ENCODE measurements at places on chromosomes 1 and 21. TPM values are rescaled to one million over a fixed set of nuclear protein-coding genes. Genes with fewer than 3 reads are reported as not detected.
A peak's percentile ranks its signal among the peaks of the same experiment; 100 is the strongest.

Gene S100A7
- total RNA-seq: not detected

Gene SERPINC1
- total RNA-seq: 0.29 TPM

Gene FAM43B
- 1.1 TPM for total RNA-seq

- no peaks in the 10 kb centered on the region for H3K36me3 ChIP-seq
- H3K4me1 ChIP-seq: no peaks in the 10 kb centered on the region
- H3K4me3 ChIP-seq: no peak overlapping the region
- no peak for DNase-seq
- no peaks in the 10 kb centered on the region for H3K27me3 ChIP-seq
- no peak overlapping the region for H3K27ac ChIP-seq
Observed at GRCh38 chr1:203898458-203899352, 37.3 kb downstream of the SNRPE start.

DNA sequence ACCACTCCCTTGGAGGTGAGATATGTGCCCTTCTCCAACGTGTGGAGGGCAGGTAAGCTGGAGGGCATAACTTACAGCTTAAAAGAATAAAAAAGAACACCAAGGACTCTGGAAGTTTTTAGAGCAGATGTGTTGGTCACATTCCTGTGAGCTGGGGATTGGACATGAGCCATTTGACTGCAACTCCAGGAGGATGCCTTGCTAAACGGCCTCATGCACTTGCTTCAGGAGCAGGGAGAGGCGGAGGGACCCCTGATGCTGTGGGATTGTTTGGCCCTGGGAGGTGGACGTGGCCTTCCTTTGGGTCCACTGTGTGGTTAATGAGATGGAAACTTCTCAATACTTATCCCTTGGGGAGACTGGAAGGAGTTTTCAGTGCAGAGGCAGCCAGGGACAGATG, 185.6 kb downstream of the RHOU start:
- no peak for DNase-seq
- no peak overlapping the region for H3K4me3 ChIP-seq
- H3K4me1 ChIP-seq: no peaks in the 10 kb centered on the region
- H3K36me3 ChIP-seq: no peaks in the 10 kb centered on the region
- H3K27ac ChIP-seq: no peak overlapping the region

DNA sequence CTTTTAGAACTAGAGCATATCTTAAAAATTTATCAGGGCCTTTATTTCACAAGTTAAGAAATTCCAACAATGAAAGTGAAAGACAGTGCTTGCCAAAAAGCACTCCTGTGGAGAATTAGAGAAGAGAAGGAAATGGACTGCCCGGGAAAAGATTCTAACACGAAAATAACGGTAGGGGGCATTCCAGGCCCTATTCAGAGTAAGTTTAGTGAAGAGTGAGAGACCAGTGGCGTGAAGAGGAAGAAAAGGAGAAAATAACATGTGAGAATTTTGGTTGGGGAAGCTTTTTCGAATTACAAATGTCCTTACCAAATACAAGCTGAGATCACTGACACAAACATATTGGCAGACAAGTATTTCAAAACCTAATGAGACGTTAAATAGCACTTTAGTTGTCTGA, 38.4 kb upstream of the RBM34 start:
- no peak overlapping the region for H3K4me3 ChIP-seq
- H3K4me1 ChIP-seq: no peaks in the 10 kb centered on the region
- H3K27me3 ChIP-seq: no peaks in the 10 kb centered on the region
- no peak for DNase-seq
- H3K36me3 ChIP-seq: peaks cover 33% of the 10 kb centered on the region
- H3K27ac ChIP-seq: no peak overlapping the region

DNA sequence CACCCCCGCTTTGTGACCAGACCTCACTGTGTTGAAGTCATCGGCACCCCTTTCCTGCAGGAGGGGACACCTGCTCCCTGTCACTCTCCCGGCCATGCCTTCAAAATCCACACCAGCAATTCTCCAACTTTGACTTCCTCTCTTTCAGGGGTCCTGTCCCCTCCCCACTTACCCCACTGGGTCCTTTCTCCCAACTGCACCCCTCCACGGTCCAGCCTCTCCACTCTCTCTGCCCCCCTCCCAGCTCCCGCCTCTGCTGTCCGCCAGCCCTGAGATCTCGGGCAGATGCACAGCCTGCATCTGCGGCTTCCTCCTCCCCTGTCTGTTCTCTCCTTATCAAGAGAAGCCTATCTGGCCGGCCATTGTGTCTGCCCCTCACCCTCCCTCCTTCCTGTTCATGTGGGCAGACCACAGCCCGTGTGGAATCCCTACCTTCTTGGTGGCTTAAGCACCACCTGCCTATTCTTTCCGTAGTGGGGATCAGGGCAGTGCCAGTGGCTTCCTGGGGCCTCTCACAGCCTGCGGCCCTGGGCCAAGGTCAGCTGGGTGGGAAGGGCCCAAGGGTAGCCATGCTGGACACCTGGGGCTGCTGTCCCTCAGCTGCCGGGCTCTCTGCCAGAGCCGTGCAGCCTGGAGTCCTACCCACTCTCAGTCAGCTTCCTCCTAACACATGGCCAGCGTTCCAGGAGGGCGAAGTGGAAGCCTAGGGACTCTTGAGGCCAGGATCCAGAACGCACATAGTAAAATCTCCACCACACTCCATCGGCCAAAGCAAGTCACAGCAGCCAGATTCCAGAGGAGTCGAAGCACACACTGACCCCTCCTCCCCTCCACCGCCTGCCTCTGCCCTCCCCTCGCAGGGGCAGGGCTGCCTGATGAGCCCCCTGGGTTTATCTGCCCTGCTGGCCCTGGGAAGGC, 5.1 kb upstream of the HES4 start:
- no peak overlapping the region for H3K4me3 ChIP-seq
- peaks cover 62% of the 10 kb centered on the region for H3K27me3 ChIP-seq
- no peak overlapping the region for H3K27ac ChIP-seq
- no peaks in the 10 kb centered on the region for H3K36me3 ChIP-seq
- DNase-seq: peak; percentile 46
- peaks cover 12% of the 10 kb centered on the region for H3K4me1 ChIP-seq

DNA sequence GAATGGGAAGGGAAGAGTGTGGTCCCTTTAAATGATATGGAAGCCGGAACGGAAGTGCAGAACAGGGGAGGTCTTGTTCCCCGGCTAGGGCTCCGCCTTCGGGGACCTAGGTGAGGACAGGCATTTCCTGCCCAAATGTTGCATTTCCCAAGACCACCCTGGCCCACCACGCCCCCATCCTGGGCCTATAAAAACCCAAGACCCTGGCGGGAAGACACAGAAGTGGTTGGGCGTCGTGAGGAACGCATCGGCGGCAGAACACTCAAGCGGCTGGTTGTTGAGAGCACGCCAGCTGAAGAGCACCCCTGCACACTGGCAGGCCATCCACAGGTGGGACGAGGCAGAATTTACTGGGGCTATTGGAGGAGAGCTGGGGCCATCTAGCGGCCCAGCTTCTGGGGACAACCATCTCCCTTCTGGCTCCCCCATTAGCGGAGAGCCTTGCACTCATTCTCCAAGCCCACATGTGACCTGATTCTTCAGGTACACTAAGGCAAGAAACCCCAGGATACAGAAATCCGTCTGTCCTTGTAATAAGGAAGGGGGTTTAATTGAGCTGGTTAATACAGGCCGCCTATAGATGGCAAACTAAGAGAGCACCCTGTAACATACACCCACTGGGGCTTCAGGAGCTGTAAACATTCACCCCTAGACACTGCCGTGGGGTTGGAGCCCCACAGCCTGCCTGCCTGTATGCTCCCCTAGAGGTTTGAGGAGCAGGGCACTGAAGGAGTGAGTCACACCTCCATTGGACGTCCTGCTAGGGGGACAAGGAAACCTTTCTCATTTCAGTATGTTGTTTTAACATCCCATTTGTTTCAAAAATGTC, 1327.9 kb downstream of the BRINP3 start:
- DNase-seq: peak; percentile 70
- H3K4me1 ChIP-seq: no peaks in the 10 kb centered on the region
- no peak overlapping the region for H3K4me3 ChIP-seq
- no peaks in the 10 kb centered on the region for H3K36me3 ChIP-seq
- H3K27me3 ChIP-seq: no peaks in the 10 kb centered on the region
- no peak overlapping the region for H3K27ac ChIP-seq

DNA sequence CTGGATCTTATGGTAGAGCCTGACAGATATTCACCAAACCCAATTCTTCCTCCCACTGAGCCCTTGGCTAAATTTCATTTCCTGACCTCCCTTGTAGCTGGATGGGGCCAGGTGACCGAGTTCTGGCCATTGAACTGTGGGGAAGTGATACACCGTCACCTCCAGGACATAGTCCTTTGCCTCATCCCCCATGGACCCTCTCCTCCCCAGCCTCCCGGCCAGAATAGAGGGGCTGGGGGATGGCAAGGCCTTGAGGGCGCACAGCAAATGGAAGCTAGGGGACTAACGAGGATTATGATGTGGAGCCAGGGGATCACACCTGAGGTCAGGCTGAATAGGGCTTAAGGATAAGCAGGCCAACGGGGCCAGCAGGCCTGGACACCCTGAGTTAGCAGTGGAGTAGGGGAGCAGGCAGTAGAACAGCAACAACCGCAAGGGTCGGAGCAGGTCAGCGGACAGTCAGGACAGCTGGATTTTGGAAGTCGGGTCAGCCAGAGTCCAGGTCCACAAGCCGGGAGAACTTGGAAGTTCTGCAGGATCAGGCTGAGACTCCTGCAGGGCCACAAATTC, 15.0 kb downstream of the BATF3 start:
- DNase-seq: no peak
- peaks cover 7% of the 10 kb centered on the region for H3K36me3 ChIP-seq
- H3K4me3 ChIP-seq: no peak overlapping the region
- no peak overlapping the region for H3K27ac ChIP-seq
- H3K4me1 ChIP-seq: peaks cover 3% of the 10 kb centered on the region

- no peaks in the 10 kb centered on the region for H3K4me1 ChIP-seq
- no peak overlapping the region for H3K27ac ChIP-seq
Observed at GRCh38 chr1:153277852-153278251, 18.4 kb downstream of the LORICRIN start.

DNA sequence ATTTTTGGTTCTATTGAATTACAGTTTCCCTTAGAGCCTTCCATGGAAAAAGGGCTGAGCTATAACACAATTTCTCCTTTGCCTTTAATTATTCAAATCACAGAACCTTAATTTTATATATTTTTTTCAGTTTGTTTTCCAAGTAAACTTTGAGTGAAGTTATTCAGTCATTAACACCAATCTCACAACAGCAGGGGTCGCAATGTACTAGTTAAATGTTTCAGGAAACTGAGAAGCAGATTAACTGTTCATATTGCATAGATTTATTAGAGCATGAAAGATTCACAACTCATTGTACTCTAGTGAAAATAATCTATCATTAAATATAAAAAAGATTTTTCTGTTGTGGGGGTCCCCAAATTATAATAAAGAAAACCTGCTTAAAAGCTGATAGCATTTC, 64.1 kb downstream of the KIFAP3 start:
- no peaks in the 10 kb centered on the region for H3K27me3 ChIP-seq
- peaks cover 2% of the 10 kb centered on the region for H3K36me3 ChIP-seq
- no peak overlapping the region for H3K4me3 ChIP-seq
- peak; percentile 31 for DNase-seq
- H3K4me1 ChIP-seq: no peaks in the 10 kb centered on the region

- no peak overlapping the region for H3K4me3 ChIP-seq
- peaks cover 84% of the 10 kb centered on the region for H3K4me1 ChIP-seq
- peaks cover 30% of the 10 kb centered on the region for H3K36me3 ChIP-seq
- no peaks in the 10 kb centered on the region for H3K27me3 ChIP-seq
- H3K27ac ChIP-seq: peak overlapping the region; percentile 26
Observed at GRCh38 chr1:223727541-223727940, 15.2 kb downstream of the CAPN2 start.

- peak overlapping the region; percentile 13 for H3K4me3 ChIP-seq
- peak; percentile 41 for DNase-seq
- no peaks in the 10 kb centered on the region for H3K27me3 ChIP-seq
- H3K4me1 ChIP-seq: no peaks in the 10 kb centered on the region
- H3K36me3 ChIP-seq: no peaks in the 10 kb centered on the region
- H3K27ac ChIP-seq: no peak overlapping the region
Observed at GRCh38 chr1:76764638-76765454, 102.4 kb upstream of the ST6GALNAC5 start.

- H3K27me3 ChIP-seq: no peaks in the 10 kb centered on the region
- no peak overlapping the region for H3K27ac ChIP-seq
- H3K4me1 ChIP-seq: no peaks in the 10 kb centered on the region
- no peak for DNase-seq
- no peaks in the 10 kb centered on the region for H3K36me3 ChIP-seq
Observed at GRCh38 chr21:34899760-34900159, 149.3 kb downstream of the RUNX1 start.

GRCh38 chr1:228276901-228277490, 69.2 kb downstream of the OBSCN start:
- H3K4me3 ChIP-seq: no peak overlapping the region
- peaks cover 24% of the 10 kb centered on the region for H3K36me3 ChIP-seq
- no peaks in the 10 kb centered on the region for H3K4me1 ChIP-seq
- no peak overlapping the region for H3K27ac ChIP-seq
- DNase-seq: peak; percentile 71
- H3K27me3 ChIP-seq: peaks cover 8% of the 10 kb centered on the region

- DNase-seq: no peak
- no peaks in the 10 kb centered on the region for H3K4me1 ChIP-seq
- no peaks in the 10 kb centered on the region for H3K36me3 ChIP-seq
- H3K27ac ChIP-seq: no peak overlapping the region
- no peaks in the 10 kb centered on the region for H3K27me3 ChIP-seq
Observed at GRCh38 chr1:91600431-91601337, 100.0 kb downstream of the CDC7 start.

- H3K36me3 ChIP-seq: no peaks in the 10 kb centered on the region
- no peak for DNase-seq
- no peak overlapping the region for H3K4me3 ChIP-seq
- no peaks in the 10 kb centered on the region for H3K4me1 ChIP-seq
- no peaks in the 10 kb centered on the region for H3K27me3 ChIP-seq
Observed at GRCh38 chr1:39003794-39004193, 12.7 kb downstream of the AKIRIN1 start.

- H3K4me3 ChIP-seq: no peak overlapping the region
- DNase-seq: no peak
Observed at GRCh38 chr1:231600458-231600976, 26.1 kb upstream of the DISC1 start.
